Foreskin keratinocyte (primary cell): ENCODE measurements at places on chromosomes 1 and 21.

DNA sequence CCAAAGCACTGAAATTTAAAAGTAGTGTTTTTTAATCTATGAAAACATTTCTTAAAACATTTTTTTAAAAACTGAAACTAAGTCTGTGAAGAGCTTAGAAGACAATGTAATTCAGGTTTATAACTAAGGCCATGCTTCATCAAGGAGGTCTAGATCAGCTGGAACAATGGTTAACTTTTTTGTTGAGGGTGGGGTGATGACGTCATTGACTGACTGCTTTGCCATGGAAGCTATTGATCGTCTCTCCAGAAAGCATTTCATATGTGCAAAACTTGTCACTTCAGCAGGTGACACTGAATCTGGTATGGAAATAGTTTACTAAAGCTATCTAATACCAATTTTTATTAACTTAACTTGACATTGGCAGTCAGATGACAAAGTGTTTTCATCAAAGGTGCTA lies 21.0 kb downstream of the RAVER2 start:
- DNase-seq, result no peak

GRCh38 chr1:158285756-158286241 lies 3.9 kb upstream of the CD1C start:
- no peak for DNase-seq

GRCh38 chr21:38469642-38470041 lies 28.6 kb downstream of the ERG start:
- DNase-seq, result no peak

DNA sequence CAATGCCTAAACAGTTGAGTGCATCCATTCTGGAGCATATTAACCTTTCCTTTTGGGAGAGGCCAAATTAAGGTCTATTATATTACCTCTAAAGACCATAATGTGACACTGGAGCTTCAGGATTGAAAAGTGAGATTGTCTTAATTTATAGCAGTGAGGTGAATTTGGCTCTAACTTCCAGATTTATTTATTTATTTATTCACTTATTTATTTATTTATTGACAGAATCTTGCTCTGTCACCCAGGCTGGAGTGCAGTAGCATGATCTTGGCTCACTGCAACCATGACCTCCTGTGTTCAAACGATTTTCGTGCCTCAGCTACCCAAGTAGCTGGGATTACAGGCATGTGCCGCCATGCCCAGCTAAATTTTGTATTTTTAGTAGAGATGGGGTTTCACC lies 19.1 kb downstream of the ZCCHC17 start:
- DNase-seq, result no peak

DNA sequence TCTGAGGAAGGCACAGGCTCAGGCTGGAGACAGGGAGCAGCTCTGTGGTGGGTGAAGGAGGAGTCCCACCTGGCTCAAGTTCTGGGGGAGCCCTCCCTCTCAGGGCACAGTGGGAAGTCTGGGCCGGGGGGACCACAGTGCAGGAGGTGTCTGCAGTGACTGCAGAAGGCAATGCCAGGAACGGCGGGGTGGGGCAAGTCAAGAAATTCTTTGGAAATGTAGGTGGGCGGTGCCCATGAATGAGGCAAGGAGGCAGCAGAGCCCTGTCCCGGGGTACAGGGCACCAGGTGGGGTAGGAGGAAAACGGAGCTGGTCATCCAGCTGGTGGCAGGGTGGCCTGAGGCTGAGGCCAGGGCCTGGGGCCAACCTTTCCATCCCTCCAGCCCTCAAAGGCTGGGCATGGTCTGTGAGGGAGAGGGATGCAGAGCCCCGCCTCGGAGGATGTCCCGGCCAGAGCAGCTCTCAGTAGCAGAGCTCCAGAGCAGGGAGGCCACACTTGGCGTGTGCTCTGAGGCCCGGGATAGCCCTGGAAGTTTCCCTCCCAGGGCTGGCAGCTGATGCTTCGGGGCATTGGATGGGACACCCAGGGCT lies 4.7 kb downstream of the TFF3 start:
- no peak for DNase-seq

DNA sequence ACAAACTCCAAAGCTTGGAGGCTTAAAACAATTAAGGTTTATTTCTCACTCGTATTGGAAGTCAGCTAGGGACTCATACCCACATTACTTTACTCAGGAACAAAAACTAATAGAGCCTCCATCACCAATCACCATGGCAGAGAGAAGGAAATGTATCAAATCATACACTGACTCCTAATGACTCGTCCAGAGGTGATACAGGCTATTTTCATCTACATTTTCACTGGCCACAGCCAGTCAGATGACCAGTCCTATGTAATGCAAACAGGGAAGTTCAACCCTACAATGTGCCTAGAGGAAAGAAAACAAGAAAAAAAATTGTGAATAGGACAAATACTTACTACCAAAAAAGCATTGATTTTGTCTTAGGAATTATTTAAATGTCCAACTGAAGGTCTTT lies 110.3 kb downstream of the SEC16B start:
- DNase-seq, result no peak

DNA sequence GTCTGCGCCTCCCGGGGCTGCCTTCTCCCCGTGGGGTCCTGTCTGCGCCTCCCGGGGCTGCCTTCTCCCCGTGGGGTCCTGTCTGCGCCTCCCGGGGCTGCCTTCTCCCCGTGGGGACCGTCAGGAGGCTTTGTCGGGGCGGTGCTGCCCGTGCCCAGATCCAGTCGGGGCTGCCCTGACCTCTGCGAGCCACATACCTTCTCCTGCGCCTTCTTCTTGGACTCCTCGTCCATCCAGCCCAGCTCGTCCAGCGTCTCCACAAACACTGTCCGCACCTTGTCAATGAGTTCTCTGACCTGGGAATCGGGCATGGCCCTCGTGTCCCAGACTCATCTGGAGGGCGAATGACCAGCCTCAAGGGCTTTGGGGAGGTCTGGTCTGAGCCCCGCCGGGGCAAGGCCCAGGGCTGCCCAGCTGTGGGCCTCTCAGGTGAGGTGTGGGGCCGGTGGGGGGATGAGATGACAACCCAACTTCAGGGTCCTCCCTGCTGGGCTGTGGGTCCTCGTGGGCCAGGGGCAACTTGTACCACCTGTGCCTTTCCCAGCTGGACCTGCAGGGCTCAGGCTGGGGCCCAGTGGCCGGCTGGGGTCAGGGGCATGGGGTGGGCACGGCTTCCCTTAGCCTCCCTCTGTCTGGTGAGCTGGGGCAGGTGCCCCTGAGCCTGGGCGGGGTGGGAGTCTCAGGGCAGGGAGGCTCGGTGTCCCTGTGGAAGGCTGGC lies 9.4 kb downstream of the PRXL2B start:
- DNase-seq, result no peak

DNA sequence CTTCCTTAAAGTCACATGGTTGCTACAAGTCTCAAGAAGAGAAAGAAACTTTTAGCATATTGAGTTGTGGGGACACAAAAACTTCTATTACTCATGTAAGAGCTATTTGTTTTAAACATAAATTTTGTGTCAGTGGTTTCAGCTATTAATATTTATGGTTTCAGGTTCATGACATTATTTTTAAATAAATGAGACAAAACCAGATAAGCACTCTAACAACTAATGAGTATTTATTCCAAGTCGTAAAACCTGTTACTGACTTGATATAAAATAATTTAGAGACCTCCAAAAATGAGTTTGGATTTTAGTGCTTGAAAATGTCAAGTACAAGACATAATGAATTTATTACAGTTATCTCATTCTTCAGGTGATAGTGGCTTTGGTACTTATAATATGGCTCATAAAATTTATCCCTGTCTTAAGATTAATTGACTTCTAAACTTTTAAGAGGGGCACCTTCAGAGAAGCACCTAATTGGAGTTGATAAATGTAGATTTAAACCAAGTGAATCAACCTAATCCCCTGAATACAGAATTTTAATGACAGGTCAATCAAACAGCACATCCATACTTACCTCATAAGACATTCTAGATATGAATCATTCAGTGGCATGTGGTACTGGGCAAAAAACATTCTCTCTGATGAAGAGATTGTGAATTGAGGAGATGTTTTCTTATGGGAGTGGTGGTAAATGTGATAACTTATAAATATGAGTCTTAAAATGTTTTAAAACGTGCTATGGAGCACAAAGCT lies 167.7 kb upstream of the PTGFR start:
- peak; percentile 26 for DNase-seq

DNA sequence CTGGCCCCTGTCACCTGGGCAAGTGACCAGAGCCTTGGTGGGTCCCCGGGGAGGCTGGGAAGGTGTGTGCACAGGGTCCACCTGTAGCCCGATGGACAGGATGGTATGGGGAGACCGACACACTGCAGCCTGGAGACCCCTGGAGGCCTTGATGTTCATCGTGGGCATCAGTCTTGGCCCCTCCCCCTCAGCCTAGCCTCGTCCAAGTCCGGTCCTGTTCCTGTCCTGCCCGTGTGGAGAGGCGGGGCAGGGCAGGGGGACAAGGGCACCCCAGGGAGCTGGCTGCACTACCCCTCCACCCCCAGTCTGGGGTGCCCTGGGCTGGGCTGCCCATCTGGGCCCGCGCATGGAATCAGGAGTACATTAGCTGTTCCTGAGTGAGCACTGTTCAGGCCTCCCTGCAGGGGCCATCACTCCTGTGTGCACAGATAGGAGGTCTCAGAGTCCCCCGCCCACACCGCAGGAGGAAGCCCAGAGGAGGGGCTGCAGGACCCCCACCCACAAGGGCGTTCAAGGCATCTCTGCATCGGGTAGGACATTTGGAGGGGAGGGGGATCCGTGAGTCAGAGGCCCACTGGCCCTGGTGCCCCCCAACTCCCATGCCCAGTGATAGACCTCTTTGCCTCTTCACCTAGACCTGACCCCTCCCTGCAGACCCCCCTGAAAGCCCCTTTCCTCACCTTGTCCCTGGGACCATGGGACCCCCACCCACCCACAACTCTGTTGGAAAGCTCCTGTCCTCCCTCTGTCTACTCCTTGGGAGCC lies 63.2 kb downstream of the WNT9A start:
- no peak for DNase-seq

DNA sequence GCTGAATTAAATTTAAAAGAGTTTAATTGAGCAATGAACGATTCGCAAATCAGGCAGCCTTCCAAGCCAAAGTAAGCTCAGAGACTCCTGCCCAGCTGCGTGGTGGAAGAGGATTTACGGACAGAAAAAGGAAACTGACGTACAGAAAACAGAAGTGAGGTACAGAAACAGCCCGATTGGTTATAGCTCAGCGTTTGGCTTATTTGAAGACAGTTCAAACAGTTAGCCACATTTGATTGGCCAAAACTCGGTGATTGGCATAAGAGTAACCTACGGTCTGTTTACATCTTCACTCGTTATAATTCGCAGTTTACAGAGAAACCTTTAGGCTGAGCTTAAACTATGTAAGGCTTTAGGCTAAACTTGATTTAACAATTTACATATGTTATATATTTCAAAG lies 46.9 kb downstream of the CR1L start:
- no peak for DNase-seq

DNA sequence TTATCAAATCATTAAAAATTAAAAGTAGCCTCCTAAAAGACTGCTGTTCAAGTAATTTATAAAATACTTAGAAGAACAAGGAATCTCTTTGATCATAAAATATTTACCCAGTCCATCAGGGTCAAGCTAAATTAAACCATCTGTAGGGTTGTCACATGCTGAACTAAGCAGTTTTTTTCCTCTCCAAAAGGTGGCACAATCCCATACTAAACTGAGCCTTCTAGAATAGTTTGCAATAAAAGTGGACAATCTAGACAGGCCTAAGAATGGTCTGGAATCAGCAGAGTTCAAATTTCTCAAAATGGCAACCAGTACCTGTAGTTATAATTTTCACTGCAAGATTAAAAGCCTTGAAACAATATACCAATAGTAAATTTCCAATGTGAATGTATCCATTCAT lies 194.8 kb downstream of the EIF4G3 start:
- no peak for DNase-seq

- no peak for DNase-seq
Measured at GRCh38 chr1:63403386-63403785, 36.0 kb downstream of the ALG6 start.

- DNase-seq, result no peak
Measured at GRCh38 chr1:10904396-10905358, 107.8 kb upstream of the TARDBP start.

DNA sequence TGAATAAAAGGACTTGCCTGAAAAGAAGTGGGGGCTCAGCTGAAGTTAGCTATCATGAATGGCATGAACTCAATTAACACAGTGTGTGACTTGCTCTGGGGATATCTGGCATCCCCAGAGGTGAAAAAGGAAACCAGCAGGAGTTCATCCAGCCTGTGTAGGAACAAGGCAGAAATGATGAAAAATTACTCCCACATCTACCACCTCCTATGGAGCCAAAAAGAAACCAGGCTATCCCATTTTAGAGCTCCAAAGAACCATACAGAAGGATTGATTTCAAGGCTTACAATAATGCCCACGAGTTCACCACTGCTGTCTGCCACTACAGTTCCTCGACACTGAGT lies 25.3 kb downstream of the TP53BP2 start:
- DNase-seq, result no peak

GRCh38 chr1:167797015-167797414 lies 75.2 kb downstream of the MPZL1 start:
- peak; percentile 93 for DNase-seq

- no peak for DNase-seq
Measured at GRCh38 chr1:151990856-151991198, 2.8 kb downstream of the S100A10 start.

DNA sequence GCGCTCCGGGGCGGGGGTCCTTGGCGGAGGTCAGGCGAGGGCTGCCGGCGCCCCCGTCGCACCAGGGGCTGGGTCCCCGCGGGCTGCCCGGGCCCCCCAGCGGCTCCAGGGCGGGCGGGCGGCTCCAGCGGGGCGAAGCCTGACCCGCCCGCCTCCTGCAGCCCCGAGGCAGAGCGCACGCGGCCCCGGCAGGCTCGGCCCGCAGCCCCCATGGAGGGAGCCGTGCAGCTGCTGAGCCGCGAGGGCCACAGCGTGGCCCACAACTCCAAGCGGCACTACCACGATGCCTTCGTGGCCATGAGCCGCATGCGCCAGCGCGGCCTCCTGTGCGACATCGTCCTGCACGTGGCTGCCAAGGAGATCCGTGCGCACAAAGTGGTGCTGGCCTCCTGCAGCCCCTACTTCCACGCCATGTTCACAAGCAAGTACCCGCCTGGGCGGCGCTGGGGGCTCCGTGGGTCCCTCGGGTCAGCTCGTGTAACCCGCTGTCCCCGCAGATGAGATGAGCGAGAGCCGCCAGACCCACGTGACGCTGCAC lies 817 bp downstream of the KLHL17 start:
- no peak for DNase-seq

GRCh38 chr21:27047658-27048314 lies 80.9 kb upstream of the ADAMTS5 start:
- peak; percentile 40 for DNase-seq

- DNase-seq, result no peak
Measured at GRCh38 chr1:220770245-220770913, 16.3 kb upstream of the MTARC1 start.

DNA sequence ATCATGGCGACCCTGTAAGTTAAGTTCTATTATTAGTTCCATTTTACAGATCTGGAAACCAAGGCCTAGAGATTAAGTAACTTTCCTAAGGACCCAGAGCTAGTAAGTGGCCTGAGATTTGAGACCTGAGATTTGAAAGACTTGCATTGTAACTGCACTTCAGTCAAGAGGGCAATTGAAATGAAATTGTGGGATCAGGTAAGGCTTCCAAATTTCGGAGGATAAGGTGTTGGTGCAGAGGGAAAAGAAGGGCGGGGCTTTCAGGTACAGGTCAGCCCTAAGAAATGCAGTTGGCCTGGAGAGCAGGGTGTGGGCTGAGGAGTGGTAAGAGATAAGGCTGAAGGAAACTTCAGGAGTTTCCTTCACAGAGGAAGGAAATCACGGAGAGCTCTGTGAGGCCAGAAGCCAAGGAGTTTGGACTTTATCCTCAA lies 51.1 kb downstream of the SLC16A1 start:
- DNase-seq, result peak; percentile 46
